Bladder microvascular endothelial cell (primary cell): ENCODE measurements at places on chromosomes 7 and 10. TPM values are rescaled to one million over a fixed set of nuclear protein-coding genes. Genes with fewer than 3 reads are reported as not detected.

The HOXA11 gene
- 0.31 and 0.49 TPM in 2 replicates for total RNA-seq

The TAS2R5 gene
- 0.16 and 2.8 TPM in 2 replicates for total RNA-seq

The MRPS24 gene
- total RNA-seq = 48.3 and 61.4 TPM in 2 replicates

The GUSB gene
- 25.6 and 70.3 TPM in 2 replicates for total RNA-seq

The FAM171A1 gene
- total RNA-seq = 13.9 and 45.1 TPM in 2 replicates

The CDC14C gene
- total RNA-seq = not detected in 2 replicates

The AKR1B15 gene
- not detected in 2 replicates for total RNA-seq

The DOCK4 gene
- 87.1 and 183 TPM in 2 replicates for total RNA-seq

The AHCYL2 gene
- total RNA-seq = 6.2 and 24.1 TPM in 2 replicates

The CDHR3 gene
- total RNA-seq = 0.81 and 1.2 TPM in 2 replicates

The APBB1IP gene
- total RNA-seq = 0.06 TPM in 1 of 2 replicates, not detected in the other

The HOXA10 gene
- 2.3 and 2.6 TPM in 2 replicates for total RNA-seq

The SEMA3D gene
- 0.32 and 44.4 TPM in 2 replicates for total RNA-seq

The HOXA3 gene
- 0.97 and 2.3 TPM in 2 replicates for total RNA-seq

The SCIN gene
- total RNA-seq = 0.13 and 0.49 TPM in 2 replicates

The EN2 gene
- not detected in 2 replicates for total RNA-seq

The EXOSC1 gene
- 21.4 and 26.4 TPM in 2 replicates for total RNA-seq

The DGKB gene
- not detected in 2 replicates for total RNA-seq

The UPK3B gene
- total RNA-seq = 0.13 TPM in 1 of 2 replicates, not detected in the other

The SLC18A2 gene
- not detected in 2 replicates for total RNA-seq

The RAB18 gene
- total RNA-seq = 28.5 and 53.9 TPM in 2 replicates

The TAS2R40 gene
- not detected in 2 replicates for total RNA-seq

The PDK4 gene
- 17.8 and 58.7 TPM in 2 replicates for total RNA-seq

The SFTPA2 gene
- total RNA-seq = not detected in 2 replicates

The KNDC1 gene
- total RNA-seq = under 0.01 TPM in 1 of 2 replicates, not detected in the other

The USP6NL gene
- 7.6 and 20.5 TPM in 2 replicates for total RNA-seq

The FXYD4 gene
- total RNA-seq = not detected in 2 replicates

The ADRA2A gene
- total RNA-seq = 0.06 and 0.16 TPM in 2 replicates

The RAB11FIP2 gene
- 3.7 and 10.4 TPM in 2 replicates for total RNA-seq

The TMEM213 gene
- not detected in 2 replicates for total RNA-seq

The ZPBP gene
- total RNA-seq = not detected in 2 replicates

The OR9A2 gene
- total RNA-seq = 0.06 TPM in 1 of 2 replicates, not detected in the other

The CAMK2B gene
- total RNA-seq = under 0.01 and 0.57 TPM in 2 replicates

The CDK6 gene
- 23.5 and 81.1 TPM in 2 replicates for total RNA-seq

The KIAA1549 gene
- 1.1 and 6.0 TPM in 2 replicates for total RNA-seq

The MICALL2 gene
- total RNA-seq = 12.6 and 26.8 TPM in 2 replicates

The CALML5 gene
- not detected in 2 replicates for total RNA-seq

The CALML3 gene
- total RNA-seq = not detected in 2 replicates

The AKR1C4 gene
- total RNA-seq = not detected in 2 replicates

The YAE1 gene
- total RNA-seq = 12.5 and 32.8 TPM in 2 replicates

The MBL2 gene
- total RNA-seq = not detected in 2 replicates

The ANKRD1 gene
- 240 and 1,685 TPM in 2 replicates for total RNA-seq

The EZH2 gene
- 11.0 and 15.9 TPM in 2 replicates for total RNA-seq

The HTR5A gene
- total RNA-seq = not detected in 2 replicates

The SFTPD gene
- total RNA-seq = not detected in 2 replicates

The CALHM1 gene
- total RNA-seq = not detected in 2 replicates

The SLC35G1 gene
- 1.9 and 4.9 TPM in 2 replicates for total RNA-seq

The CALCR gene
- total RNA-seq = not detected in 2 replicates

The PNLIP gene
- total RNA-seq = not detected in 2 replicates

The CHST3 gene
- total RNA-seq = 5.5 and 6.1 TPM in 2 replicates

The ARHGEF35 gene
- 0.06 and 0.32 TPM in 2 replicates for total RNA-seq

The ASAH2B gene
- 0.81 and 2.5 TPM in 2 replicates for total RNA-seq

The ST8SIA6 gene
- 0.16 and 0.25 TPM in 2 replicates for total RNA-seq
